Epithelial cell of esophagus (primary cell): ENCODE measurements at places on chromosomes 16 and 17.

GRCh38 chr17:30161601-30162000, 45.0 kb downstream of the NSRP1 start:
- no peak for DNase-seq

- DNase-seq = no peak
Measured at GRCh38 chr17:49194297-49194607, 16.1 kb downstream of the GNGT2 start.

- DNase-seq = no peak
Measured at GRCh38 chr17:4511199-4511932, 12.7 kb downstream of the SPNS2 start.

DNA sequence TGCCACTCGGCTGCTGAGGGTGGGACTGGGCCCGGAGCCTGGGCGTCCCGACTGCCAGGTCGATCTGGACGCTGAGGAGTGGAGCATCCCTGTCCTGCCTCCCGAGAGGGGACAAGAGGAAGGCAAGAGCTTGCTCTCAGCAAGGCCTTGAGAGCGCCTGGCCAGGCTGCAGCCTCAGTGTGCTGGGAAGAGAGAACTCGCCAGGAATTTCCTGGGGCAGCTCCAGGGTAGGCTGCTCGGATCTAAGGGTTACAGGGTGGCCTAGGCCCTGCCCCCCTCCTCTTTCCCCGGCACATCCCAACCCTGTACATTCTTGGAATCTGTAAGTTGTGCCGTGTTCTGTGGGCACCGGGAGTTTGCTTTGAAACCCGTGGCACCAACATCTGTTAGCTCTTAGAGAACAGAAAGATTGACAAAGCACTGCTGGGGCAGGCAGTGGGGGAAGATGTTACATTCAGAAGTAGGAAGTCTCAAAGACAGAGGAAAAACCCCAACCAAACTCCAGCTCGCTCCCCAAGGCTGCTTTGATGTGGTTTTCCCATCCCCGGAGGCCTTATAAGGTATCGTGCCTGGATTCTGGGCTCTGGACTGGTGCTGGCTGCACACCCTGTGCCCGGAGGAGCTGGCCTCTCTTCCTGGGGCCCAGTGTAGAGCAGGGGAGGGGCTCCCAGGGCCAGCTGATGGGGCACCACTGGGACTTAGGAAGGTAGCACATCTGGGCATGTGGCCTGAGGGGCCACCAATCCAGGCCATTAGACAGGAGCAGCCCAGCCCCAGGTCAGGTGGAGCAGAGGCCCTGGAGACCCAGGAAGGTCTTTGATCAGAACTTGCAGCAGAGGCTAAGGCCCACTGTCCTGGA, 55.2 kb downstream of the NKD1 start:
- DNase-seq = peak; percentile 13

DNA sequence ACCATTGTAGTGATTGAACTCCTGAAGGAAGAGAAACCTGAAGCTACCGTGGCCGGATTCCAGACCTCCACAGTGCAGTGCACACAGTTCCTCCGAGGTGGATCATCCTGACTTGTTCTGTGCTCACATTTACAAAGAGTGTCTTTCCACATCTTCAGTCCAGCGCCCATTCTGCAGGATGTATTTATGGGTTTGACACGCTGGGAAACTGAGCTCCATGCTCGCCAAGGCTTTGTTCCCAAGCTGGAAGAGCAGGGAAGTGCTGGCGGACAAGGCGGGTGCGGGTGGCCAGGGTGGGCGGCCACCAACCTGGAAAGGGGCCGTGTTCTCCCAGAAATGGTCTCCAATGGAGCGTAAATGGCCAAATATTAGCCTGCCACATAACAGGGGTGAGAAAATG, 227.9 kb downstream of the IRF8 start:
- DNase-seq = no peak

- no peak for DNase-seq
Measured at GRCh38 chr16:61763013-61763412, 273.2 kb downstream of the CDH8 start.

- no peak for DNase-seq
Measured at GRCh38 chr16:50298075-50298460, 31.7 kb downstream of the ADCY7 start.

- no peak for DNase-seq
Measured at GRCh38 chr17:82029391-82029790, 2.1 kb upstream of the RAC3 start.

DNA sequence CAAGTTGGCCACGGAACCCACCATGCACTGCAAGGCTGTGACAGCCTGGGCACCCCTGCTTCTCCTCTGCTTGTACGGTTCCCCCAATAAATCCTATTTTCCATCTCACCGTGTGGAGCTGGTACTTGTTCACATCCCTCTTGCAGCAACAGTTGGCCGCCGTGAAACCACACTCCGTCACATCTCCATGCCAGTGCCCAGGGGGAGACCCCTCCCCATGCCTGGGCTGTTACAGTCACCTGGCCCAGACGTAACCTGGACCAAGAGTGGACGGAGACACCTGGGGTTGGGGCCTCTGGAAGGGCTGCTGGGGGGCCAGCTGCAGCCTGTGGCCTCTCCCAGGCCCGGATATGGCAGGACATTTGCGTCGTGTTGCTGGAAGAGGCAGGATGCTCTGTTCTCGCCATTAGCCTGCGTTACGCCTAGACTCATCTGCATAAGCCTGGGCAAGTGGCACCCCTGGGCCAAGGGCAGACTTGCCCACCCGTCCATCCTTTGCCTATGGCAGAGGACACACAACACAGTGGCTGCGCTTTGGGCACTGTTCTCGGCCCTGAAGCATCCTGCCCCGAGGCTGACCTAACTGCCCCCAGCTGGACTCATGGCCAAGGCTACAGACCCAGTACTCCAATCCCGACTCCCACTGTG, 14.2 kb upstream of the KREMEN2 start:
- DNase-seq = no peak

- DNase-seq = no peak
Measured at GRCh38 chr16:48818257-48818656, 208.3 kb upstream of the N4BP1 start.
